ENCODE measurements at places on chromosomes 16 and 17. TPM values are rescaled to one million over a fixed set of nuclear protein-coding genes. Genes with fewer than 3 reads are reported as not detected.

GRCh38 chr17:77465358-77466041, 324.7 kb downstream of the SEC14L1 start:
- peak; percentile 64 for DNase-seq
- H3K36me3 ChIP-seq: no peaks in the 10 kb centered on the region
- H3K27ac ChIP-seq: peak overlapping the region; percentile 80
- peaks cover 40% of the 10 kb centered on the region for H3K4me1 ChIP-seq

DNA sequence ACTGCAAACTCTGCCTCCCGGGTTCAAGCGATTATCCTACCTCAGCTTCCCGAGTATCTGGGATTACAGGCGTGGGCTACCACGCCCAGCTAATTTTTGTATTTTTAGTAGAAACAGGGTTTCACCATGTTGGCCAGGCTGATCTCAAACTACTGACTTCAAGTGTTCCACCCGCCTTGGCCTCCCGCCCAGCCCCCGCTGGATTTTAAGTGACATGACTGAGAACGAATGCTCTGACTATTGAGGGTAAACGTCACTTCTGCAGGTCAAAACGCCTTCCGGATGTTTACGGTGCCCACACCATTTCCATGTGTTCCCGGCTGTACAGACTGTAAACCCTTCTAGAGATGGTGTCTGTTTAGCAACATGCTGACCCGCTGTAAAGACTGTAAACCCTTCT, 22.8 kb downstream of the PITPNA start:
- H3K27ac ChIP-seq: no peak overlapping the region
- peaks cover 13% of the 10 kb centered on the region for H3K4me1 ChIP-seq
- H3K27me3 ChIP-seq: no peaks in the 10 kb centered on the region
- DNase-seq: no peak
- peaks cover 31% of the 10 kb centered on the region for H3K36me3 ChIP-seq

GRCh38 chr17:80649672-80650330, 105.2 kb downstream of the RPTOR start:
- H3K4me1 ChIP-seq: peaks cover 37% of the 10 kb centered on the region
- DNase-seq: peak; percentile 83
- H3K36me3 ChIP-seq: no peaks in the 10 kb centered on the region
- H3K27ac ChIP-seq: peak overlapping the region; percentile 48

DNA sequence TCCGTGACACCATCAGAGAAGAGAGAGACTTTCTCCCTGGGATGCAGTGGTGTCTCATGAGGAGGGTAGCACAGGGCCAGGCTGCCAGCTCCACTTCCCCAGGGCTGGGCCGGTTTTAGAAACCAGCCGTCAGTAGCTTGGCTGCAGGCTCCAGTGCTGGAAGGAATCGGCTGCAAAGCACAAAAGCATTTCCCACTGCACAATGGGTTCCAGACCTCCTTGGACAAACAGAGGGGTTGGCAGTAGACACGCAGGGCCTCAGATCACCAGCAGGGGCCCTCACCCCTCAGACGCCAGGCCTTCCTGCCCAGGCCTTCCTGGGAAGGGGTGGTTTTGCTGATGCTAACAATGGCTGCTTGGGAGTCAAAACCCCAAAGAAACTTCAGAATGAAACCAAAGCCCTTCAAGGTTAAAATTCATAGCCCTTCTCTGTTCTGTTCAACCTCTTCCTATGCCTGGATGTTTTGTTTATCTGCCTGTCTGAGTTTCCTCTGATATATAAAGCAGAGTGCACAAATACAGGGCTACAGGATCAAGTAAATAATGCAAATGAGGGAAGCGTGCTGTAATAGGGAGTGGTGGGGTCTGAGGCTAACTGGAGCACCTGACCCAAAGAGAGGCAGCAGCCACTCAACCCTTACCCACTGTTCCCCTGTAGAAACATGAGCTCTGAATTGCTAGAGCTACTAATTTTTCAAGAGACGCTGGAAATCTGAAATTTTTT, 26.2 kb downstream of the TEKT5 start:
- DNase-seq: no peak
- no peaks in the 10 kb centered on the region for H3K4me1 ChIP-seq
- no peak overlapping the region for H3K4me3 ChIP-seq
- no peak overlapping the region for H3K27ac ChIP-seq
- H3K36me3 ChIP-seq: no peaks in the 10 kb centered on the region

DNA sequence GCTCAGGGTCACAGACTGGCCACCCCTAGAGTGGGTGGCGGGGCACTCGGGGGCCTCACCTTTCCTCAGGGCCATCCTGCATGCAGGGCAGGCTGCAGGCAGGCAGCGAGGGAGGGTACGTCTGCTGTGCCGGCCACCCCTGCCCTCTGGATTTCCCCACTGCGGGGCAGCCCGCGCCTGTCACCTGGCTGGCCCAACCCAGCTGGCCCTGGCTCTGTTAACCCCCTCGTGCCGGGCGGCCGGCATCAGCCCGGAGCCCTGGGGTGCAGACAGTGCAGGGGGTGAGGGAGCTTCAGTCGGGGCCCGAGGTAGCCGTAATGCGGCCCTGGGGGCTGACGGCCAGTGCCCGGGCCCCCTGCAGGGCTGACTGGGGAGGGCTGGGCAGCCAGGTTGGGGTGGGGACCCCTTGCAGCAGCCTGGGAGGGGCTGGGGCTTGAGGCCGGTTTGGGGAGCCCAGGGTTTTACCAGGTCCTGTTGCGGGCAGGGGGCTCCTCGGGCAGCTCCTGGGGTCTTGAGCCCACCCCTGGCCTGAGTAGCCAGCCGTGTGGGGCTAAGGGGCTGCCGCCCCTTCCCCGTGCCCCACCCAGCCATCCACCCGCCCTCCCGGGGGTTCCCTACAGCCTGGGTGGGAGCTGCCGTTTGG, at the start of gene IGFALS:
IGFALS (minus strand) TSS at position 128 of the 643 bp plus-strand sequence; CDS start at position 75, 53 bp downstream.
- H3K27ac ChIP-seq: no peak within 1 kb of the TSS
- no peaks in the 10 kb centered on the region for H3K4me1 ChIP-seq

GRCh38 chr17:58005031-58005727, 1.9 kb downstream of the SRSF1 start:
- H3K4me3 ChIP-seq: peak overlapping the region; percentile 100
- peaks cover 40% of the 10 kb centered on the region for H3K36me3 ChIP-seq
- no peak for DNase-seq
- H3K27ac ChIP-seq: no peak overlapping the region
- H3K27me3 ChIP-seq: no peaks in the 10 kb centered on the region
- H3K4me1 ChIP-seq: peaks cover 27% of the 10 kb centered on the region

- H3K27me3 ChIP-seq: no peaks in the 10 kb centered on the region
- peak; percentile 78 for DNase-seq
- no peaks in the 10 kb centered on the region for H3K36me3 ChIP-seq
- H3K4me3 ChIP-seq: no peak overlapping the region
- H3K4me1 ChIP-seq: peaks cover 8% of the 10 kb centered on the region
These were observed 101.9 kb upstream of the HSBP1 start for GRCh38 chr16:83705856-83706255.

DNA sequence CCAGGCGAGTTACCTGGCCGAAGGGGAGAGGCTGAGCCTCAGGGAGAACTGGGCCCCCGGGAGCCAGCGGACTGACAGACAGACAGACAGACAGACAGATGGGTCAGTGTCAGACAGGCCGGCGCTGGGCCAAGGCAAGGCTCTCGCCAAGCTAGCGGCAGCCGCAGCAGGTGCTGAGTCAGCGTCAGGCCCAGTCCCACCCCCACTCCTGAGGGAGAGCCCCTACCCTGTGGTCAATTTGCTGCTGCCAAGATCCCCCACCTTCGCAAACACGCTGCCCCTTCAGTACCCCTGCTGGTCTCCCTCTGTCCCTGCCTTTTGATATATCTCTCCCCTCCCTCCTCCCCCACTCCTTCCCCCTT, 1.5 kb downstream of the FGF11 start:
- H3K4me3 ChIP-seq: peak overlapping the region; percentile 51
- peaks cover 32% of the 10 kb centered on the region for H3K27me3 ChIP-seq
- no peak overlapping the region for H3K27ac ChIP-seq
- H3K4me1 ChIP-seq: peaks cover 37% of the 10 kb centered on the region

- H3K27me3 ChIP-seq: no peaks in the 10 kb centered on the region
- no peaks in the 10 kb centered on the region for H3K36me3 ChIP-seq
- no peak for DNase-seq
- H3K4me3 ChIP-seq: no peak overlapping the region
These were observed 889.8 kb downstream of the CDH8 start for GRCh38 chr16:61146429-61146828.

DNA sequence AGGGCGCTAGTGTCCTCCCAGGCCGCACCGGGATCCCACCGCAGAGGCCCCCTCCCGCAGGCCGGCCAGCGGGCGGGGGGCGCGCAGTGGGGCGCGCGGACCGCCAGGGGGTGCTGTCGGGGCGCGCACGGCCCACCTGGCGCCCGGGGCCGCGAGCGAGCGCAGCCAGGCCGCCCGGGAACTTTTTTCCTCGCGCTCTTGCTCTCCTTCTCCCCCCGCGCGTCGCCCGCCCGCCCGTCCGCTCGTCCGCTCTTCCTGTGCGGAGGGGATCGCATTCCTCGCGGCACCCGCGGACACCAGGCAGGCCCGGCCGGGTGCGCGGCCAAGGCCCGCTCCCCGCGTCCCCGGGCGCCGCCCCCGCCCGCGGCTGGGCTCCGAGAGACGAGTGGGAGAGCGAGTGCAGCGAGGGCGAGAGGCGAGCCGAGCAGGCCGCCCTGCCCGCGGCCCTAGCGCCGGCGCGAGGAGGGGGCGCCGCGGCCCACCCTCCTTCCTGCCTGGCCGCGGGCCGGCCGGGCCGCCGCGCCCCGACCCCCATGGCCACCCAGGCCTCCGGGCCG, at the start of gene RAI1:
RAI1 (plus strand) TSS at position 272 of the 557 bp plus-strand sequence. CDS start 111,491 bp downstream, outside the sequence.
- no peaks in the 10 kb centered on the region for H3K27me3 ChIP-seq
- no peaks in the 10 kb centered on the region for H3K36me3 ChIP-seq
- peak within 1 kb of the TSS; percentile 91 for H3K27ac ChIP-seq
- DNase-seq: peak; percentile 67

The SBK1 gene
- total RNA-seq: 4.0 TPM

The CTRB1 gene
- total RNA-seq: not detected

The SCNN1G gene
- not detected for total RNA-seq

The DHX40 gene
- total RNA-seq: 29.8 TPM

The MILR1 gene
- 0.91 TPM for total RNA-seq

The MEIOC gene
- total RNA-seq: 0.55 TPM

The ZMYND15 gene
- total RNA-seq: 0.09 TPM

The MPO gene
- total RNA-seq: not detected

The MYH1 gene
- total RNA-seq: not detected

The OTOP2 gene
- total RNA-seq: not detected

The CHMP6 gene
- 16.8 TPM for total RNA-seq

The MT1M gene
- not detected for total RNA-seq

The CRYM gene
- 0.50 TPM for total RNA-seq
